ENCODE measurements at places on chromosomes 7 and 10.

- no peak for DNase-seq
These were observed 32.1 kb upstream of the NMT2 start for GRCh38 chr10:15200626-15201025.

DNA sequence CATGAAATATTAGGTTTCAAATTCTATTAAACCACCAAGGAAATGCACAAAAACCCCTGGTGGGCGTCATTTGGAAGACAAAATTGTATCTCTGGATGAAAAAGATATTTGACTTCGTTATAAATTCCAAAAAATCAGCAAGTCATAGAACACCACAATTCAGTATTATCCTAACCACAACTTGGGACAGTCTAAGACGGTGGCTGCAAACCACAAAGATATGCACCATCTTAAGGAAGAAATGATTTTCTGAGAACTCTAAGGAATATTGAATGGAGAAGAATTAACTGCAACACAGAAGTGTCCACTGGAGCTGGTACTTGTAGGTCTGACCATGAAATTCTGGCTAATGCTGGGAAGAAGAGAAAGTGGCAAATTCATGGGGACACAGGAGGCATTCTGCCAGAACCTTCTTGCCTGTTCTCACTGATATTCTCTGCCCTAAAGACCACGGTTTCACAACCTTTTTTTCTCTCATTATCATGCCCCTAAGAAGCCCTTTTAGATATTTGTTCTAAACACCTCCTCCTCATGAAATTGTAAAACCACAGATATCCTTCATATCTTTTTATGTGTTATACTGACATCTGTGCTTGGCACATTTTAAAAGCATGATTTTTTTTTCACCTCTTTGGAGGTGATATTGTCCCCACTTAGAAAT lies 92.9 kb downstream of the SFMBT2 start:
- no peak for DNase-seq

- no peak for DNase-seq
These were observed 994.4 kb upstream of the LRRTM3 start for GRCh38 chr10:65931291-65932070.

- DNase-seq = no peak
These were observed 5.4 kb upstream of the TRPV6 start for GRCh38 chr7:142890874-142891485.

DNA sequence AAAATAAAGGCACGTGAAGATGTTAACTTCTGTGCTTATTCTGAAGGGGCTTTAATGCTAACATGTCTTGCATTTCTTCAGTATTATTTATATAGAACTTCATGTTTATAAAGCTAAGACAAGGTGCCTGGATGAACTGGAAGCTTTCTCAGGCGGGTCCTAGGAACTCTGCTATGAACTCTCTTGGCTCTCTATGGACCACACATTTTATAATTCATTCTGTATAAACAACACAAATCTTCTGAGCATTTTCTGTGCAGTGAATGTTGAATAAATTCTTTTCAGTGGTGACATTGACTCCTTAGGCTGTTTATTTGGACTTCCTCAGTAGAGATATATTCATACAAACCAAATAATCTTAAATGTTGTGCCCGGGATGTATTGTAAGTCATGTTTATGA lies 79.6 kb downstream of the TRIL start:
- DNase-seq = no peak

DNA sequence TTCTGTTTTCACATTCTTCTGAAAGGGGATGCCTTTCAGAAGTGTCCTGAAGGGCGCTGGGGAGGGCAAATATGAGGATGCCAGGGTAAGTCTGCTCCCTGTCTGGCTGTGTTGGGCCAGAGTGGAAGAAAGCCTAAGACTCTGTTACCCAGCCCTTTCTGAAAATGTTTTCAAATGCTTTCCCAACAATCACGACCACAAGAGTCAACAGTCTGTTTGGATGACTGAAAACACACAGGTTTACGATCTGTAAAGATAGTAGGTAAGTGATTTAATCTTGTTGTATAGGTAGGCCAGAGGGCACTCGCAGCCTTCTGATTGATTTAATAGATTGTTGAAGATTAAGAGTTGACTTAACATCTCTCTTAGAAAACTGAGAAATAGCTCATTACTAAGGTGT lies 13.2 kb downstream of the SGPL1 start:
- no peak for DNase-seq

- DNase-seq = no peak
These were observed 14.7 kb downstream of the CYP2W1 start for GRCh38 chr7:997404-998395.

DNA sequence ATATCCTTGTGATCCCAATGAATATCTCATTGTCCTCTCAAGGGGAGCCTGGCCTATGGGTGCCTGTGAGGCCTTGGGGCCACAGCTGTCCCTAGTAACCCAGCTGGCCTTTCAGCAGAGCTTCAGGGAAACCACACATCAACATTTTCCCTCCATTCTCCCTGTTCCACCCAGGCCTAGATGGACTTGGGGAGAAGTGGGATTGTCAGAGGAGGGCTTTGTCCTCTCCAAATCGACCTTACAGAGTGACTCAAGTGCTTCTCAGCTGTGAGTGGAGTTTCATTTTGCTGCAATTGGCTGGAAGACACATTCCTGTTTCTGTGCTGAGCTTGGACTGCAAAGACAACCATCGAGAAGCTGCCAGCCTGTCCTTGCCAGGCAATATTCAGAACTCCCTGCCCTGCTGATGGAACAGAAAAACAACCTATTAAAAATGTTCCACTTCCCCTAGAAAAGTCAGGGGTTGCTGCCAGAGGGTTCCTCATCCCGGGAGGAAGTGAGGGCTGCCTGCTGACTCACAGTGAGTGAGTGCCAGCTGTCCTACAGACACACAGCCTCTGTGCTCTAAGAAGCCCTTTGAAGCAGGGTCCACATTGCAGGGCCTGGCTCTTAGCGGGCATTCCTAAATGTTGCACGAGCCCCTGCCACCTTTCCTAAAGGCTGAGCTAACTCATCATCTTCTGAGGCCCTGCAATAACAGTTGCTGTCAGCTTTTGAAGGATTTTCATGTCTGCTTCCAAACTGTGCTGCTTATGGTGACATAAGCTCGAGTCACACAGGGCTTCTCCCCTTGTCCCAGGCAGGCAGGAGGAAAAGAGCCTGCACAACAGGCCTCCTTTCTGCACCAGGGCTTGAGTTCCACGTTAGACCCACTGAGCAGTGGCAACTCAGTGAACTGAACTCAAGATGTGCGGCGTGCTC lies 20.5 kb downstream of the STRA8 start:
- no peak for DNase-seq

- no peak for DNase-seq
These were observed 203.1 kb upstream of the PTN start for GRCh38 chr7:137546671-137547070.

- DNase-seq = no peak
These were observed 12.6 kb downstream of the MYPN start for GRCh38 chr10:68121852-68122251.

DNA sequence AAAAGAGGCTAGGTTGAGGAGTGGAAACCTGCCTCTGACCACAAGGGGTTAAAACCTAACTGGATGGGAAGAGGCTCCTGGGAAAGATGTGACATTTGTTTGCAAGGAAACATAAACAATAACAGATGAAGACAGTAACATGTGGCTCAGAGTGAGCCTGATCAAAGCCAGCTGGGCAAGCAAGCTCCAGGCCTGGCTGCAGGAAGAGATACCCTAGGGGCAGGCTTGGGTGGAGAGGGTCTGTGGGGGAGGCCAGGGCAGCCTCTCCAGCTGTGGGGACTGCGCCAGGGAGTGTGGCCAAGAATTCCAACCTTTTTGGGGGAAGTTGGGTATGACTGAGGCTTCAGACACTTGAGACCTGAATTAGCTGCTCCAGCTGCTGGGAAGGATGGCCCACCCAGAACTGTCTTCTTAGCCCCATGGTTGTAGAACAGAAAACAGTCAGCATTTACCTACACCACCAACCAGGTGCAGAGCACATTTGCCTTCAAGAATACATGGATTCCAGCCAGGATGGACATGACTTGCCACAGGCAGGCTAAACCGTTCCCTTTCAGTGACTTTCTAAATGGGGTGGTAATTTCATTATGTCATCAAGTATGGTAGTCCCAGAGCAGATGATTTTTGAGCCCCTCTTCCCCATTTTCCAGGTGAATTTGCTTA lies 10.4 kb upstream of the FAM170B start:
- no peak for DNase-seq

DNA sequence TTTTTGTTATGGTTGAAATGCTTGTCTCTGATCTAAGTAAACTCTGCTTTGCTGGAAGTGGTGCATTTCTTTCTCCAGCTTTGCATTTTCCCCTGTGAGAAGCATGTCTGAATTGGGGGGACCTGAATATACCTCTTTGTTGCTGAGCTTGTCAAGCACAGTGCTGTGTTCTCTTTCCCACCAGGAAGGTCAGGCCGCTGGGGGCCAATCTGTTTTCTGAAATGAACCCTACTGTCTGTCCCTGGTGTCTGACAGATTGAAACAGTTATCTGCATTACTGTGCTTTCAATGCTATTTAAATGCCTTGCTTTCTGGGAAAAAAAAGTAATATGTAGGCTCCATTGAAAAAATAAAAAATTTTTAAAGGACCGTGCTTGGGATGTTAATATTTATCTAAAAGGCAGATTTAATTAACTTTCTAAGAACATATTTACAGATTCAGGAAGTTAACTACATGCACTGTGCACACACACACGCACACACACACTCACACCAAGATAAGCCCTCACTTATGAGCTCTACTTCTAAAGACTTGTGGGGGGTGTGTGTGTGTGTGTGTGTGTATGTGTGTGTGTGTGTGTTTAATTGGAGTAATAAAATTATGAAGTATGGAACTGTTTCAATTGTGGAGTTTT lies 127.0 kb upstream of the FZD1 start:
- no peak for DNase-seq

- no peak for DNase-seq
These were observed 24.5 kb upstream of the GTF2IRD1 start for GRCh38 chr7:74429153-74429747.

DNA sequence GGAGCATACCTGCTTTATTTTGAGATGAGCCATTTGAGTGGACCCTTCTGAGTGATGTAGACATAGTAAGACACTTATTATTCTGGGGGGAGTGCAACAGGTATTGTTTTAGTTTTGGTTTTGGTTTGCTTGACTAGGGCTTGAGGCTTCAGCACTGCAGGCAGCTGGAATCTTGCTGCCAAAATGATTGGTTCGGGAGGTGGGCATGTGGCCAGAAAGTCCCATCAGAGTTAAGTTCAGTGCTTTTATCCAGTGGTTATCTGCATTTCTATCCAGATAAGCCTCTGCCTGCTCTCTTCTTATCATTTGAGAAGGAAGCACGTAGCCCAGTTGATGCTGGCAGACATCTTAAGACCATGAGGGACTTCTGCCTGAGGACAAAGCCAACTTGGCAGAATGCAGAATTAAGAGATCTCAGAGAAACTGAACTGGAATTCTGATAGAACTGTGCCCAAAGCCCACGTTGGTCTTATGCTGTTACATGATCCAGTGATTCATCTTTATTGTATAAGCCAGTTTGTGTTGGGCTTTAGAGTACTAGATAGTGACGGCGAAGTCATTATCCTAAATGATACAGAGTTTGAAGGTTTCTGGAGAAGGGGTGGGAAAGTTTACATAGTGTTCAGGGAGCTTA lies 9.6 kb upstream of the JAZF1 start:
- no peak for DNase-seq

GRCh38 chr10:3578159-3578558 lies 206.8 kb downstream of the KLF6 start:
- no peak for DNase-seq

GRCh38 chr7:92020636-92021035 lies 80.0 kb downstream of the AKAP9 start:
- no peak for DNase-seq

- DNase-seq = no peak
These were observed 12.4 kb upstream of the JAZF1 start for GRCh38 chr7:28192786-28193585.

DNA sequence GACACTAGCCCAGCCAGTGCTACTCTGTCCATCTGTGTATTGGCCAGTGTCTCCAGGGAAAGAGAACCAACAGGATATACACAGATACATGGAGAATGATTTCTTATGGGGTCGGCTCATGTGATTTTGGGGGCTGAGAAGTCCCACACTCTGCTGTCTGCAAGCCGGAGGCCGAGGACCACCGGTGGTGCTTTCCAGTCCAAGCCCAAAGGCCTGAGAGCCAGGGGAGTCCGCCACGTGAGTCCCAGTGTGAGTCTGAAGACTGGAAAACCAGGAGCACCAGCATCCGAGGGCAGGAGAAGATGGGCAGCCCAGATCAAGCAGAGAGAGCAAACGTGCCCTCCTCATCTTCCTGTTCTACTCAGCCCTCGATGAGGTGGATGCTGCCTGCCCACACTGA lies 71.5 kb downstream of the C10orf143 start:
- no peak for DNase-seq

DNA sequence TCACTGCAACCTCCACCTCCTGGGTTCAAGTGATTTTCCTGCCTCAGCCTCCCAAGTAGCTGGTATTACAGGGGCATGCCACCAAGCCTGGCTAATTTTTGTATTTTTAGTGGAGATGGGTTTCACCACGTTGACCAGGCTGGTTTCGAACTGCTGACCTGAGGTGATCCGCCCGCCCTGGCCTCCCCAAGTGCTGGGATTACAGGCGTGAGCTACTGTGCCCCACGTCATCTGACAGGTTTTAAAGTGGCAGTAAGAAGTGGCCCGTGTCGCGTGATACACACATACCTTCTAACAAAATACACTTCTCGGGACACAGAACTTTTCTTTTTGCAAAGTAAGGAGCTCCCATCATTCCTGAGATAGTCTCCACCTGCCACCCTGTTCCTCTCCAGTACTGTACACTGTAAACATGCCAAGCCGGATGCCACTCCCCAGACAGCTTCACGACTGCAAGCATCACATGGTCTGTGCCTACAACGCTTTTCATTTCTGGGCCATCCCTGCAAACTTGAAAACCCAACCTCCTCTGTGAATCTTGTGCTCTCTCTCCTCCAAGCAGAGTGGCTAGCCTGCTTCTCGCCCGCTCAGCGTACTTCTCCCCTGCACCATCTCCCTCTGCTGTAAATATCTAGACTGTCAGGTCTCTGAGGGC lies 256.3 kb upstream of the KLF14 start:
- DNase-seq = no peak

- DNase-seq = no peak
These were observed 3.1 kb downstream of the ZRANB1 start for GRCh38 chr10:124944982-124945381.

DNA sequence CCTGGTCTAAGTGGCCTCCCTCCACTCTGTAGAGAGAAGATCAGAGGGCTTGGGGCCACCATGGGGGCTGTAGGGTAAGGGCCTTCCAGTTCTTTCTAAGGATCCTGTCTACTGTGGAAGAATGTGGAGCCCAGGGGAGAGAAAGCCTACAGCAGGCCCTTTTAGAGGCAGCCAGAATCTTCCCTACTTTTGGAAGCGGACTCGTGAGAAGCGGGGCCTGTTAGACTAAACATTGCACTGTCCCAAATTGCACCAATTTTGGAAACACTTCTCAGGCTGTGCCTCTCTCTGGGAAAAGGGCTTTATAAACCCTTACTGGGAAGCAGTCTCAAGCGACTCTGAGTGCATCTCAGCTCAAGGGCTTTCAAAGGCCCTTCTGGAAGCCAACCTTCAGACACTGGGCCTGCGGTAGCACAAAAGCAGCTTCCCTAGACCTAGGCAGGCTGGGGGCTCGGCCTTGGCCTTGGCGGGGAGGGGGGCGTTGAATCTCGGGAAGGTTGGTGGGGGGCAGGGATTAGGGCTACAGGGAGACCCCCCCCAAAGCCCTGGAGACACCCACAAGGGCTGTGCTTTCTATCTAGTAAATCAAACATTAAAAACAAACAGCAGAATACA lies 298.1 kb downstream of the GFRA1 start:
- DNase-seq = no peak

- no peak for DNase-seq
These were observed 180.8 kb downstream of the PTPRN2 start for GRCh38 chr7:158406801-158407200.

- DNase-seq = no peak
These were observed 58.3 kb downstream of the ZNF518A start for GRCh38 chr10:96188421-96188820.

- no peak for DNase-seq
These were observed 204.7 kb upstream of the HDAC9 start for GRCh38 chr7:18290865-18291264.

All from SK-N-MC (cell line).